ENCODE measurements at places on chromosomes 5 and 9. TPM values are rescaled to one million over a fixed set of nuclear protein-coding genes. Genes with fewer than 3 reads are reported as not detected.

Gene PCA3
- not detected for total RNA-seq

Gene SPRY4
- total RNA-seq = 12.5 TPM

Gene ZFYVE16
- 51.5 TPM for total RNA-seq

Gene SLC25A2
- 1.9 TPM for total RNA-seq

Gene RNF183
- total RNA-seq = not detected

Gene FLT4
- 0.17 TPM for total RNA-seq

Gene HK3
- not detected for total RNA-seq

DNA sequence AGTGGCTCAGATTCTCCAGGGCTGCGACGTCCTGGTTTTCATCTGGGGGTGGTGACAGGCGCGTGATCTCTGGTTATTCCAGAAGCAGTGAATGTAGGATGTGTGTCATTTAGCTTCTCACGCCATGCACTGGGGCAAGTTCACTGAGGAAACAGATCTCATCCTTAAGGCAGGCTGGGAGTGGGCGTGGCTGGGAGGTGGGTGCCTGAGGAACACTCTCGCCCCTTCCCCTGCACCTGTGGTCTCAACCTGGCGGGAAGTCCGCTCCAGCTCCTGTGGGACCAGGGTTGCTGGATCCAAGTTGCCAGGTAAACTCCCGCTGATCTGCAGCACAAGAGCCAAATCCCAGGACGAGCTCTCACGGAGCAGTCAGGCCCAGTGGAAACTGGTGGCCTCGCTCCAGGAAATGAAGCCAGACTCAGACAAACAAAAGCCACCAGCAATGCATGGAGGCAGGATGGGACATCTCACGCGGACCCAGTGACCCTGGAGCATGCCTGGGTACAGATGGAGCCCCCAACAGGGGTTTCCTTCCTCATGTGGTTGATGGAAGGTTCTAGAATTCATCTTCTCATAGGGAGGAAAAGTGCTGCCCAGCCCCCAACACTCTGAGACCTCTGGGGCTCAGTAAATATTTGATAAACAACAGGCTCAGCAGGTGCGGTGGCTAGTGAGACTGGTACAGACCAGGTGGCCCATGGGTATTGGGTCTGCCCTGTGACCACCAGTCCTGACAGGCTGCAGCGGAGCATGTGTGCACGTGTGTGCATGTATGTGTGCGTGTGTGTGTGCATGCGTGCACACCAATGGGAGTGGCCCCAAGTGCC, 16.3 kb upstream of the SLC12A7 start:
- no peak for DNase-seq

GRCh38 chr5:180786531-180787398, 15.8 kb downstream of the MGAT1 start:
- no peak for DNase-seq

GRCh38 chr5:148438933-148439332, 55.2 kb downstream of the FBXO38 start:
- DNase-seq = no peak

DNA sequence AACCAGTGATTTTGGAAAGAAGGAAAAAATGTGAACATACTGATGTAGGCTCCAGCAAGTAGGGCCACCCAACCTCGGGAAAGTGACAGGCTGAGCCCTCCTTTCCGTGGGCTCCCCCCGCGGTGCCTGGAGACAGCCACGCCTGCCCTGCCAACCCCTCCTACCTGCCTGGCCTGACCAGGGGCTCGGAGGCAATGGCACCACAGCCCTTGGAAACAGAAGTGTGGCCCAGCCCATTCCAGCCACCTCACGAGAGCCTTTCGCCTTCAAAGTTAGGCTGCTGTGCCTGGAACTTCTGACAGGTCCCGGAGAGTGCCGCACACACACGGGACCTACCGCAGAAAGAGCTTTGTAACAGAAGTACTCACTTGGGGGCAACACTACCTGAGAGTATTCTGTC, 49.5 kb upstream of the LRRC14B start:
- DNase-seq = no peak

DNA sequence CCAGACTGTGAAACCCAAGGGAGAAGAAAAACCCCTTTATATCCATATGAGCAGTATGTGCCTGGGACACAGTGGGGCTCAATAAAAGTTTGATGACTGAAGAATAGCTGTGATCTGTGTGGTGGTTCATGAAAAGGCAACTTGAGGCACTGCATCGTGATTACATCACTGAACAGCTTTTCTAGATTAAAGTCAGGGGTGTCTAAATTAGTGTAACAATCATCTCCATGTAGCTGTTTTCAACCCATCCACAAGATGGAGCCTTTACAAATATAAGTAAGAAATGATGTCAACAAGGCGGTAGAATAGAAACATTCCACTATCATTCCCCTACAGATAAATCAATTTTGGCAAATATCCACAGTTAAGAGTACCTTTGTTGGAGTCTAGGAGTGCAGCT, 55.5 kb downstream of the PRRC1 start:
- no peak for DNase-seq

DNA sequence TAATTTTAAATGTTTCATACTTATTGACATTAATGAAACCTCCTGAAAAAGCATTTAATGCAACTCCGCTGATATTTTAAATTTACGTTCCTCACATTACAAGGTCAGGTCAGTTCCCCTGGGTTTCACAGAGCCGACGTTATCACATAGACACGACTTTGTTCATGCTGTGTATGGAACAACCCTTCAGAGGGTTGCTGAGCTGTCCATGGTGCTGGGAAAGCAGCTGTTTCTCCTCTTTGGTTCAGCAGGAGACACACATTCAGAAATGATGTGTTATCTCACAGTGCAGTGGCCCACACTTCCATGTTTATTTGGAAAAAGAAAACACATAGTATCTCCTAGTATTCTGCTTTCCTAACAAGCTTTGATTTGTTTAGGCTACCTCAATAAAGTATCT, 53.5 kb downstream of the PPP2R2B start:
- no peak for DNase-seq

- DNase-seq = no peak
These were observed 53.9 kb downstream of the OSTF1 start for GRCh38 chr9:75142202-75142601.

- peak; percentile 27 for DNase-seq
These were observed 13.6 kb downstream of the ROPN1L start for GRCh38 chr5:10455277-10455670.

DNA sequence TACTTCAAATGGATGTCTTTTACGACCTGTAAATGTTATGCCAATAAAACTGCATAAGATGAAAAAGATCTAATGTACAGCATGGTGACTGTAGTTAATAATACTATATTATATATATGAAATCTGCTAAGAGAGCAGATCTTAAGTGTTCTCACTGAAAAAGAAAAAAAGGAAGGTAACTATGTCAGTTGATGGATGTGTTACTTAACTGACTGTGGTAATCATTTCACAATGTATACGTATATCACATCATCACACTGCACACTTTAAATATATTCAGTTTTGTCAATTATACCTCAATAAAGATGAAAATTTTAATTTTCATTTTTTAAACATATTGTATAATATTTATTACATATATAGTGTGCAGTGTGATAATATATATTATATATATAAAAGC, 31.9 kb downstream of the THBS4 start:
- no peak for DNase-seq

- DNase-seq = no peak
These were observed 29.0 kb upstream of the GOLM1 start for GRCh38 chr9:86128235-86128822.

GRCh38 chr9:20419533-20419932, 202.8 kb downstream of the MLLT3 start:
- DNase-seq = no peak

DNA sequence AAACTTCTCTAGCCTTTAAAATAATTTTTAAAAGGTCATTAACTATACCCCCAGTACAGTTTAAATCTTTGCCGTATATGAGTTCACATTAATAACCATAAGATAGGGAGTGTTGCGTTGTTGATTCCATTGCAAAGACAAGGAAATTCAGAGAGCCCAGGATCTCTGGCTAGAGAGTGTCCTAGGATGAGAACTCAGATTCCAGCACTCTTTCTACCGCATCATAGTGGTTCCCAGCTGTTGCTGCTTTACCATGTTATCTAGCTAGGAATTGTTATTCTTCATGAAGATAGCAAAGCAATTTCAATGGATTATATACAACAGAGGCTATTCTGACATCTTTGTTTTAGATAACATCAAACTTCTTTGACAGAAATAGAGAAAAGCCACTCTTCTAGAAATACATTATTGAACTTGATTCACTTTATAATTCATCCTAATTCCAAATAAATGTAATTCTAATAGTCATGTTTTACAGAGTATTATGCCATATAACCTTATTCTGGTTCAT, 78.4 kb upstream of the IL7R start:
- DNase-seq = no peak

GRCh38 chr9:92476962-92477361, 5.3 kb downstream of the ASPN start:
- DNase-seq = no peak

- no peak for DNase-seq
These were observed 338.5 kb downstream of the GADD45G start for GRCh38 chr9:89943309-89943708.

DNA sequence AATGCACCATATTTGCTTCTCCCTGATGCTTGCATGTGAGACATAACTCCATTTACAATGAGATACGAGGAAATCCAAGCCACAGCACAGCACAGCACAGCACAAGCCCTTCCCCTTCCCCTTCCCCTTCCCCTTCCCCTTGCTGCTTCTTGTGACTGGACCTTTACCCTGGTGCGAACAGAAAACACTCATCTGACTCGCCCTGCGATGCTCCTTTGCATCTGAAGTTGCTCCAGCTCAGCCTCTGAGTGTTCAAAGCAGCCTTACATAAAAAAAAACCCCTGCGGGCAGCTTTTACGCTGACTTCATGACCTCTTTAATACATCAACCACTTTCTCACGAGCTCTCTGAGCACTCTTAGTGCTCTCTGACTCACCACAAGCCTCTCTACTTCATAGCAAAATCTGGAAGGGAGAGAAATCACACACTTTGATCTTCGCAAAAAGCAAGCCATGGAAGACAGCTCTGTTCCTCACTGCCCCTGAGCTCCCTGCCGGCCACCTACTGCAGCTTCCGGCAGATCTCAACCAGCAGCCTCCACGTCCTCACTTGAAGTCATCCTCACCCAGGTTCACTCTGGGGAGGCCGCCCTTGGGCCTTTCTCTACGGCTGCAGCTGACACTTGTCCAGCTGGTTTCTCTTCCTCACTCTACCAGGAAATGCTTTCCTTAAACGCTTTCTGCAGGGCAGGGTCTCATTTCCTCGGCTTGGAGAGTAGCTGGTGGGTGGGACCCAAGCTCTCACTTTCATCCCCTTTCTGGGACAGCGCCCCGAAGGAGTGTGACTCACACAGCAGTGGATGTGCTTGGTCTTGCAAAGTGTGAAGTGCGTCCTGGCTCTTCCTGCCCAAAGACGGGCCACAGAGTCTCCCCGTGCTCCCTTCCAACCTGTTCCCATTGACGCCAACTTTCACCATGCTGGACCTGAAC, 5.3 kb downstream of the SLC34A1 start:
- no peak for DNase-seq

DNA sequence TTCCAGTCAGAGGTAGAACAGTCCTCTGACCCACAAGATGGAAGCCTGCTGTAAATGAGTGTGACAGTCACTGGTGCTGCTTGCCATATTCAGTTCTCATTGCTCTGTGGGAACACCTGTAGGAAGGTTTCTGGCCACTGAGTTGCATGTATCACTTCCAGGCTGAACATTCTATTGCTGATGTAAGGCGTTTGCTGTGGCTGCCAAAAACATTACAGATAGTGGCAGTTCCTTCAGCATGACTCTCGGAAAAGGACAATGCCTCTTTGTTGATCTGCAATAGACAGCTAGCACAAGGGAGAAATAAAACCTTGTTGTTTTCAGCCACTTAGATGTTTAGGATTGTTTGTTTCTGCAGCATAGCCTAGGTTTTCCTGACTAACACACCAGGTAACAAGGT, 217.2 kb downstream of the AGTPBP1 start:
- no peak for DNase-seq

- no peak for DNase-seq
These were observed 609.7 kb upstream of the DAB2 start for GRCh38 chr5:40034441-40034840.

GRCh38 chr9:123329329-123329955, 26.6 kb upstream of the CRB2 start:
- DNase-seq = no peak

- no peak for DNase-seq
These were observed 381.9 kb upstream of the ZNF462 start for GRCh38 chr9:106481013-106481609.

DNA sequence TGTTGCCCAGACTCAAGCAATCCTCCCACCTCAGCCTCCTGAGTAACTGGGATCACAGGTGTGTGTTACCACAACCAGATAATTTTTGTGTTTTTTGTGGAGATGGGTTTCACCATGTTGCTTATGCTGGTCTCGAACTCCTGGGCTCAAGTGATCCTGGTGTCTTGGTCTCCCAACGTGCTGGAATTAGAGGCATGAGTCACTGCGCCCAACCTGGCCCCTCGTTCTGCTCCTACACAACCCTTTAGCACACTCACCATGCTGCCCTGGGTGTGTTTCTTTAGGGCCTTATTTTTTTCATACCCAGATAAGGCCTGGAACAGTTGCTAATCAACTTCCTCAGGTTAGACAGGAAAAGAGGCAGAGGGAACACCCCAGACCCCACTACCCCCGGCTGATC, 2.6 kb downstream of the PDZD2 start:
- DNase-seq = no peak

GRCh38 chr9:69140123-69140735, 33.8 kb upstream of the TJP2 start:
- no peak for DNase-seq

All from glutamatergic neuron (in vitro differentiated cells).